Fibroblast of skin of left biceps (primary cell): ENCODE measurements at places on chromosomes 6 and 20.

DNA sequence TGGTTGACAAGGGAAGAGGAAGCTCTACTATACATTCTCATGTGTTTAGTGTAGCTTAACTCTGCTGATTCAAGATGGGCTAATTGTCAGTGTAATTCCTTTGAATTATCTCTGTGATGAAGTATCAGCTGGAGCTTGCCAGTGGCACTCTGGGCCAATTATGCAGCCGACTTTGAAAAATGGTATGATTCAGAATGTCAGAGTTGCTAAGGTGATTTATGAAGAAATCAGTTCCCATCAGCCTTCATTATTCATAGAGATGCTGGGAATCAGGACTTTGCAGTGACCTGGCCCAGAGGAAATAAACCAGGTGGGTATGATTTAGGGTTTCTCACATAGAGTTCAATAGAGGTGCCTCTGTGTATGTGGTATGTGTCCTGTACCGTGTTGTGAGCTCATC lies 33.4 kb downstream of the KCNS1 start:
- DNase-seq = no peak

GRCh38 chr6:123515715-123516114 lies 121.0 kb downstream of the TRDN start:
- DNase-seq = no peak

DNA sequence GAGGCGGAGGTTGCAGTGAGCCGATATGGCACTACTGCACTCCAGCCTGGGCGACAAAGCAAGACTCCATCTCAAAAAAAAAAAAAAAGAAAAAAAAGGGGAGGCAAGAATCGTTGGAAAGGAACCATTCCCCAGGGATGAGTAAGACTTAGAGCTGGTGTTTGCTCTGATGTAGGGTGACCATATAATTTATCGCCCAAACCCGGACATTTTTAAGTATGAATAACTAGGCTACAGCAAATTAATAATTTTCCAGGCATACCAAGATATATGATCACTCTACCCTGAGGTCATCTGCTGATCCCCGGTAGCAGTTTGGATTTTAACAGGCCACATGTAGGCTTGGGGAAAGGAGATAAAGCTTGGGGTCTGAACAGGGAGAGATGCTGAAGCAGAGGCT lies 260.9 kb downstream of the BTBD9 start:
- no peak for DNase-seq

GRCh38 chr6:136466777-136467176 lies 83.4 kb downstream of the MAP7 start:
- no peak for DNase-seq

DNA sequence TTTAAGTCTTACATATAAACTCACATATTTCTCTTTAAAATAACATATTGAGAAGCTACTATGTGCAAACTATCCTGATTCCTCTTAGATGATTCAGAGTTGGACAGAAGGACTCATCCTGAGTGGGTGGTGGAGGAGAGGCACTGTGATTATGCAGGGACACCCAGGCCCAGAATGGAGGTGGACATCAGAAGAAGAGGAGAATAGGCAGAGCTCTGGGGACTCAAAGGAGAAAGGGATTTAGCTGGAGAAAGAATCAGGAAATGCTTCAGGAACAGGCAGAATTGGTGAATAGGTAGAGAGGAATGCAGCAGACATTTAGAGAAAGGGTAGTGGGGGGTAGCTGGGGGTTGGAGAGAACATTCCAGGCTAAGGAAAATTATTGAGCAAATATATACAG lies 17.4 kb downstream of the RCAN2 start:
- peak; percentile 38 for DNase-seq

- peak; percentile 57 for DNase-seq
These were observed 11.5 kb upstream of the TMC2 start for GRCh38 chr20:2524709-2525506.

- DNase-seq = no peak
These were observed 247.7 kb upstream of the FAM83B start for GRCh38 chr6:54598787-54599313.

- no peak for DNase-seq
These were observed 52.8 kb upstream of the SRSF6 start for GRCh38 chr20:43404878-43405277.
